Left lobe of liver (tissue), 2 donors: ENCODE measurements at places on chromosomes 5 and 9.

GRCh38 chr9:124260769-124261603 is 3.2 kb downstream of the NEK6 start:
- no peak for DNase-seq

GRCh38 chr5:160774666-160775315 is 77.2 kb downstream of the ATP10B start:
- no peak for DNase-seq

GRCh38 chr9:90559075-90560073 is 83.2 kb downstream of the DIRAS2 start:
- DNase-seq: no peak

DNA sequence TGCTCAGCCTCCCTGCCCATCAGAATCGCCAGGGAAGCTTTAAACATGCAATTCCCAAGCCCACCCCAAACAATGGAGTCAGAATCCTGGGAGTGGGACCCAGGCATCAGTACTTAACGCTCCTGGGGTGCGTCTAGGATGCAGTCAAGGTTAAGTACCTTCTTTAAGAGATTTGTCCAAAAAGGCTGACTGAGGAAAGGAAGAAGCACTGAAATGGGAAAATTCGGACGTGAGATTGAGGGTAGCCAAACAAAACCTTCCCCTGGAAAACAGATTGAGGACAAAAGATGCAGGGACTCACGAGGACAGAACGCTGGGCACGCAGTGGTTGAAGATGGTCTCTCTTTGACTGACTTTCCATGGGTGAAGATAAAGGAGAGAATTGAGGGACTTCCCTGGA is 143.5 kb downstream of the MTX3 start:
- peak; percentile 4 for DNase-seq

GRCh38 chr9:137479892-137480685 is 21.0 kb upstream of the NSMF start:
- no peak for DNase-seq

DNA sequence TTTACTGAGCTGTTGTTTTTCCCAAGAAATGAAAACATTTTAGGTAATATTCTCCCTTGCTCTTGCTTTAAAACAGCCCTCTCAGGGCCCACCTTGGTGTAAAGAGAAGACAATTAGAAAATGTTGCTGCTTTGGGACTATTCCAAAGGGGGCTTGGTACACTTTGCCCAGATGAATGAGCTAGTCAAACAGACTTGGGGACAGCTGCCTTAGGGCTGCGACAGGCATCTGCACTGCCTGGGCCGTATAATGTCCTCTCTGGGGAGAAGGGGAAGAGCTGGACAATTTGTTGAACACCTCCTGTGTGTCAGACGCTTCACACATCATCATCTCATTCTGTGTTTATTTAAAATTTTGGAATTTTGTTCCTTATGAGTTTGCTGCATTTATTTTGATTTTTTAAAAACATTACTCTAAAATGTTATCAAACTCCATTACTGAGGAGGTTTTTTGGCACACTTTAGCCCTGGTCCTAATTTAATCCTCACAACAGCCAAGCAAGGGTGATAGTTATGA is 28.8 kb downstream of the C5orf58 start:
- DNase-seq: no peak

DNA sequence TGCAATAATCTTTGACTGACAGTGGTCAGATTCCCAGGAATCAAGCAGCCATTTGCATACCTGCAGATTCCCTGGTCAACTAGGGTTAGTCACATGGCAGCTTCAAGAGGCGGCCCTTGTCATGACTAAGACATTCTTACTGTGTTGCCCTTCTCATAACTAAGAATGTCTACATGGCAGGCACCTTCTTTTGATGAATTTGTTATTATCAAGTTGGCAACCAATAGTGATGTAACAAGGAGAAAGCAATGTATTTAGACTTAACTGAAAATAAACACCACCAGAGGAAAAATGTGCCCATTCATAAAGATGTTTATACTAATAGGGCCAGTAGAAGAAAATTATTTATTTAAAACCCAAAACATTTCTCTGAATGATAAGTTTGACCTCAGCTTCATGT is 215.6 kb downstream of the TLE1 start:
- DNase-seq: no peak

GRCh38 chr9:98558575-98558974 is 150.2 kb downstream of the GABBR2 start:
- no peak for DNase-seq

DNA sequence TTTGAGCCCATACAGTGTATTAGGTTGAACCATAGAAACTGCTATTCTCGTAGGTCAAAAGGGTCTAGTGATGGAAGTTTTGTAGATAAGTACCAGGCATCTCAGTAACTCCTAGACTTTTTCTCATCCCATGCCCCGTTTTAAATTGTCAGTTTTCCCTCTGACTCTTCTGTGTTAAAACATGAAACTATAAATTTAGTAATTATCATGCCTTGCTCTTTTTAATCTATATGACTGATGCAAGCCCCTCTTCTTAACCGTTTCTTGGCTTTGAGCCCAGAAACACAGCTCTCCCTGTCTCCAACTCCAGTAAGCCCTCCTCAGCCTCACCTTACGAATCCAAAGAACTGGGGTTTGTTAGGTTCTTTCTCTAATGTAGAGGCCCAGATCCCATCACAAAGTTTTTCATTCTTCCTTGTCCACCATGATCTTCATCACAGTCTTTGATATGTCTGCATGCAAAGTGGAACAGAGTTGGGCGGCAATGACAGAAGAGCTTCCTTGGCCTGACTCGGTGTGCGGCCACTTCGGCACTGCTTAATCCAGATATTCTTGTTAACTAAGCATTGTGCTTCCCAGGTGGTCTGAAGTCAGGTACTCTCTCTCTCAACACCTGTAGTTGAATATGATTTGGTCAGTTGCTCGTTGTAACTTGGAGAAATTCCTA is 21.1 kb downstream of the RGMB start:
- DNase-seq: no peak

DNA sequence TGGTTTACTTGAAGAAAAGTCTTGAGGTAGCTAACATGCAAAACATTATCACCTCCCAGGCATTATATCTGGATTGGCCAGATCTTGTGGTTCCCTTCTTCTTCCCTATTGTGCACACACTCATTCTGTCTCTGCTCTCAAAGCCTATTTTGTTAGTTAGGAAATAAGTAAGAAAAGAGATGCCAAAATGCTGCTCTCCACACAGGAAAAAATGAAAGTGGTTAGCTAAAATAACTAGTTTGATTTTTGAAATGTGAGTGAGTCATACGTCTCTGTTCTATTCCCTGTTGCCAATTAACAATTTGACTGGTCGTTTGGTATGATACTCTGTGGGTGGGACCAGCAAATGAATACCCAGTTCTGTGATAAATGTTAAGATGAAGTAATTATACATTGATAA is 28.1 kb downstream of the LMNB1 start:
- DNase-seq: no peak

DNA sequence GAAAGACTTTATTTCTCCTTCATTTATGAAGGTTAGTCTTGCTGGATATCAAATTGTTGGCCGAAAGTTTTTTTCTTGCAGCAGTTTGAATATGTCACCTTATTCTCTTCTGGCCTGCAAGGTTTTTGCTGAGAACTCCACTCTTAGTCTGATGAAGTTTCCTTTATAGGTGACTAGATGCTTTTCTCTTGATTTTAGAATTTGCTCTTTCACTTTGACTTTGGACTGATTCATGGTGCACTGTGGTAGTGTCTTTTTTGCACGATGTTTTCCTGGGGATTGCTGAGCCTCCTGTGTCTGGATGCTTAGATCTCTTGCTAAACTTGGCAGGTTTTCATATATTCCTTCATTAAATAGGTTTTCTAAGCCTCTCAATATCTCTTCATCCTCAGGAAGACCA is 12.4 kb downstream of the AHRR start:
- DNase-seq: no peak

GRCh38 chr5:105167092-105167491 is 1604.5 kb upstream of the NUDT12 start:
- DNase-seq: no peak

DNA sequence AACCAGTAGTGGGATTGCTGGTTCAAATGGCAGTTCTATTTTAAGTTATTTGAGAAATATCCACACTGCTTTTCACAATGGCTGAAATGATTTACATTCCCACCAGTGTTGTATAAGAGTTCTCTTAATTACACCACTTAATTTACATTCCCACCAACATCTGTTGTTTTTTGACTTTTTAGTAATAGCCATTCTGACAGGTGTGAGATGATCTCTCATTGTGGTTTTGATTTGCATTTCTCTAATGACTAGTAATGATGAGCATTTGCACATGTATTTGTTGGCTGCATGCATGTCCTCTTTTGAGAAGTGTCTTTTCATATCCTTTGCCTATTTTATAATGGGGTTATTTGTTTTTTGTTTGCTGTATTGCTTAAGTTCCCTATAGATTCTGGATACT is 688.3 kb downstream of the PRR16 start:
- DNase-seq: no peak
